DND-41 (cell line): ENCODE measurements at places on chromosomes 1 and 21.

DNA sequence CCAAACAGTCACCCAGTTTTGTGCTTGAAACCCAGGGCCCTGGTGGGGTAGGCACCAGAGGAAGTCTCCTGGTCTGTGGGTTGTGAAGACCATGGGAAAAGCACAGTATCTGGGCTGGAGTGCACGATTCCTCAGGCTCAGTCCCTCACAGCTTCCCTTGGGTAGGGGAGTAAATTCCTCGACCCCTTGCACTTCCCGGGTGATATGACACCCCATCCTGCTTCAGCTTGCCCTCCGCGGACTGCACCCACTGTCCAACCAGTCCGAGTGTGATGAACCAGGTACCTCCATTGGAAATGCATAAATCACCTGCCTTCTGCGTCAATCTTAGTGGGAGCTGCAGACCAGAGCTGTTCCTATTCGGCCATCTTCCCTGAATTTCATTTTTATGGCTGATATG lies 133.9 kb upstream of the KCTD3 start:
- DNase-seq = no peak

- DNase-seq = no peak
Observed at GRCh38 chr1:44062656-44063179, 31.5 kb upstream of the SLC6A9 start.

DNA sequence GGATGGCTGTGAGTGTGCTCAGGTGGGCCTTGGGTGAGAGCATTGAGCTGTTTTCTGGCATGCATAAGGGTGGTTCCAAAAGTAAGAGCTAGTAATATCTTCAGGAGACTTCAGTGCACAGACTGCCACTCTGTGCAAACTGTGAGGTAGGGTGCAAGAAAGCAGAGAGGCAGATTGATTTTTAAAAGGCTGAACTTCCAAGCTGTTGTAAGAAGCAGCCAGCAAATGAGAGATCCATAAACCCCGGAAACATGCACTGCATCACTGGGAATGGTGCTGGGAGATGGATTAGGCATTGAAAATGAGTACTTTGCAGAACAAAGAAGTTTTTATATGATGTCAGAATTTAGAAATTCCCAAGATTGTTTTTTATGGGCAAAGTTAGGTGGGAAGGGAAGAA lies 255.4 kb downstream of the TNR start:
- no peak for DNase-seq

DNA sequence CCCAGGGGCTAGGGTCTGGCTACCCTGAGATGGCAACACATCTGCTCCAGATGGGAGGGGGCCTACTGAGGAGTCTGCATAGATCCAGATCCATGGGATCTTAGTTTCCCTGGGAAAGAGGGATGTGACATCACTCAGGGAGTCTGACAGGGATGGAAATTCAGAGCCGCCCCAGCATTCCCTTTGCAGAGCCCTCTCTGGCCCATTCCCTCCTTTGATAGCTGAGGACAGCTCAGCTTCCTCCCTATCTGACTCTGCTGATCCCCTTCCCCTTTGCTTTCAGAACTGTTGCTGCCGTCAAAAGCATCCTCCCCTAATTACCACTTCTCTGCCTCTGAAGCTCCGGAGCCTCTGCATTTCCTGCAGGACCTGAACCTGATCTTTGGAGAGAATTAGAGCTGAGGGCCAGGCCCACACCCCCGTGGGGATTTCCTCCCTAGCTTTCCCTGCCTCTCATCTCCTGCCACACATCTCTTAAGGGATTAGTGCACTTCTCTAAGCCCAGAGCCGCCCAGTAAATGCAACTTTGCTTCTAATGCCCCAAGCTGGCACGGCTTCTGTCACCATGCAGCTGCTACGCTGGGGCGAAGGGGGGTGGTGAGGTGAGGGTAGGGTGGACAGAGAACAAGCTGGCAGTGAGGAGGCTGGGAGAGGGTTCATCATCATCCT lies 9.5 kb upstream of the ASCL5 start:
- no peak for DNase-seq

DNA sequence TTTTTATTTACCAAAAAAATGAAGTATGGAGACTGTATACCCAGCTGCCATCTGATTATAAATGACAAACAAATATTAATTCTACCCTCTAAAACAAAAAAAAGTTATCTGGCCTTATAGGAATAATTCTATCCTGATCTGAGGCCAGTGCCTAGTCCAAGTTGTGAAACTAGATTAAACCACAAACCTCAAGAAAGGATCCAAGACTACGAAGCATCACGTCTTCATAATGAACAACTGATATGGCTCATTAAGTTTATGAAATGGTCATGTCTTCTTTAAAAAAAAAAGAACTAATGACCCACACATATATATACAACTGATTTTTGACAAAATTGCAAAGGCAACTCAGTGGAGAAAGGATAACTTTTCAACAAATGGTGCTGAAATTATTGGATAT lies 32.4 kb upstream of the CTTNBP2NL start:
- DNase-seq = no peak

- DNase-seq = no peak
Observed at GRCh38 chr1:156214024-156214748, 1.4 kb downstream of the PMF1 start.

- DNase-seq = no peak
Observed at GRCh38 chr1:221256773-221257172, 377.5 kb downstream of the HLX start.

DNA sequence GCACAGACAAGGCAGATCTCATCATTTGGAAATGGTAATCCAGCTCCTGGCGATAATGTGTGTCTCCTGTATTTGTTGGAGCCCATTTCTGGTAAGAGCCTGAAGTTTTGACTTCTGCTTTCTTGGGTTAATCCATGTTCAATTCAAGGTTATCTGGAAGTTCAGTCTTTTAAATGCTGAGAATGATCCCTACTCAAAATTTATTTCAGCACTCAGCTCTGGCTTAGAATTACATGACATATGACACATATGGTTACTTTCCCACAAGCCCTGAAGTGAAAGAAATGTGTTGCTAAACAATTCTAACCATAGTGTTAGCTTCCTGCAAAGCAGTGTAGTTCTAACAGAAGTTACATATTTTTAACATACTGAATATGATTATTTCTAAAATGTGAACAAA lies 2.7 kb downstream of the PTGFR start:
- no peak for DNase-seq

GRCh38 chr1:58620926-58621325 lies 43.9 kb upstream of the TACSTD2 start:
- DNase-seq = no peak

GRCh38 chr21:46100906-46101305 lies 3.0 kb downstream of the COL6A2 start:
- DNase-seq = no peak

DNA sequence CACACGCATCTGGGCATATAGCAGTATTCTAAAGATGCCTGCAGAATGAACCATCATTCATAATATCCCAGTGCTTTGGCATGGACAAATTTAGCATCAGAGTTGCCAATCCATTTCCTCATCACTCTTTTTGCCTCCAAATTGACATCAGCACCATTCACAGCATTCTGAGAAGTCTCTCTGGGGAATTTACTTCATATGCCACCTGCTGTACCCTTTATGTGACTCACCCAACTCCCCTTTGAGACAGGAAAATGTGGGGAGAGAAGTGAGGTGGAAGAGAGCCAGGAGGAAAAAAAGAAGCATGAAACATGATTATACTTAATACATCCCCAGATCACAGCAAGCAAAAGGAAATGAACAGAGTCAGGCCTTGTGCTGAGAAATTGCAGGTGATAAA lies 37.4 kb downstream of the RAB3B start:
- DNase-seq = peak; percentile 57

GRCh38 chr1:170518965-170519364 lies 13.0 kb upstream of the GORAB start:
- no peak for DNase-seq

GRCh38 chr1:100543640-100544039 lies 5.7 kb downstream of the GPR88 start:
- DNase-seq = peak; percentile 16

DNA sequence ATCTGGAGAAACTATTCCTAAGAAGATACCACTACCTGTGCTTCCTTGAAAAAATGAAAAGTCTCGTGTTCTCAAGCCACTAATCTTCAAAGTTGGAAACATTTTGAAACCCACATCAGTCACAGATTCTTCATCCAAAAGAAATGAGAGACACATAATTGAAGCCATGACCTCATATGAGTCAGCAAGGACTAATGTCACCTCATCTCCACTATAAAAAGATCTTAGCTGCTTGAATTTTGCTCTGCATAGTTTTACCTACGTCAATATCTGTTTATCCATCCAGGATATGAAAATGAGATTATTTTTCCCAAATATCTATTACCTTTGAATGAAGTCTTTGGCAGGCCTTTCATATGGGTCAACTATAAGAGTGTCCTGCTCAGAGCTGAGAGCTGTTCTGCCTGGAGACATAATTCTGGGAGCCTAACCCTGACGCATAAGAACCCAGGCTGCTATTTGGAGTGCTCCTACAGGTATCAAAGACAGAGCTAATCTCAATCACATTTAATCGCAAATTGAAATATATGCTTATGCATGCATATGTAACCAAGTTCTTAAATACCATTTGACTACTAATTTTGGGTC lies 312.5 kb upstream of the PKN2 start:
- DNase-seq = no peak

DNA sequence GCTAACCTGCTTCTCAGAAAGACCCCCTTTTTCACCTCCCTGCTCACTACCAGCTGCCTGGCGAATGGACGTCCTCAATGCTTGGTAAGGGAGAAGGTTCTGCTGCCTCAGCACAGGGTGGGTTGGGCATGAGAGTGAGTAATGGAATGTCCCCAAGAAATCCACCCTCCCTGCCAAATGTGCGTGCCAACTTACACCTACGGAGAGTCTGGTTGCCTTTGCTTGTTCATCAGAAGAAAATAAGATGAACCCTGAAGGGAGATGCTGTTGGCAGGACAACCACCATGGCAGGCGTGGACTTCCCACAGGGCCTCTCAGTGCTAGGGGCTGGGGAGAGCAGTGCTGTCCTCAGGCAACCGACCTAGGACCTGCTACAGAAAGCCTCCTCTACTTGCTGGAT lies 106.0 kb downstream of the XCL2 start:
- no peak for DNase-seq
